GM13977 (cell line): ENCODE measurements at places on chromosomes 5 and 9.

DNA sequence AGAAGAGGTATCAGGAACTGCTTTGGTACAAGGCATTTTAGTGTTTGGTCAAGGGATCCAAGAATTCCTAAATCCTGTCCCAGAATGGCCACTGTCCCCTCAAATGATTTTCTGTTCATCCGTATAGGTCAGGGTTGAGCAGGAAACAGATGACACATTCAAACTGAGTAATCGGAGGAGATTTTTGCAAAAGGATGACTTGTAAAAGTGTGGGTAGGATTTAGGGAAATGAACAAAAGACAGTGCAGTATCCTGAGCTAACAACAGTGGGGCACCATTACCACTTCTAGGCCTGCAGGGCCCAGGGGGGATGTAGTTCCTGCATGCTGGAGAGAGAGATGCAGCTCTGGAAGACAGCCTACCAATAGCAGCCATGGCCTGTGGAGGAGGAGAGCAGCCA lies 290.1 kb downstream of the ZSWIM6 start:
- DNase-seq: no peak

DNA sequence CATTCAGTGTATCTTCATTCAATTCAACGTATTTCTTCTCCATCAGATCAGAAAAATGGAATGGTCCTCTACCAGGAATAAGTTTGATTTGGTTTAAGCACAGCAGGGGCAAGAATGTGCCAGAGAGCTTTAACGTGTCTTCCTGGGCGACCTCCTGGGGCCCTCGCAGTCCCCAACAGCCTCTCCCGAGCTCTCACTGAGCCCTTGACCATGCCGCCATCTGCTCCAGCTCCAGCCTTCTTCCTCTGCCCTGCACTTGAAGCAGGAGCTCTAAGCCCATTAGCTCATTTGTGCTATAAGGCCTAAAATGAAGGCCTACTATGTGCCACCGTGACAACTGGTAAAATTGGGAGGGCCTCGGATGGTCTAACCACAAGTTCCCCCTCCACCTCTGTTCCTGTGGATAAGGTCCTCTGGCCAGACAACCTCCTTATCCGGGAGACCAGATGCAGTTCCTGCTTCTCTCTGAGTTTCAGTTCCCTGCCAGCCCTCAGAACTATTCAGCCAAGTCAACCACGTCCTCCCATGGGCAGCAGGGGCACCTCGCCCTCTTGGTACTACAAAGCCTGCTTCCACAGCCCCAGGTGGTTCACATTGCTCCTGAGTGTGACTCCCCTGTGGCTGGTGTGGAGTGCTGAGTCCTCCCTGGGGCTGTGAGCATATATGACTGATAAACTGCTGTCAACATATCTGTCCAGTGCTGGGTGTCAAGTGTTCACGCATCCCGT lies 35.8 kb downstream of the C5orf15 start:
- DNase-seq: no peak

DNA sequence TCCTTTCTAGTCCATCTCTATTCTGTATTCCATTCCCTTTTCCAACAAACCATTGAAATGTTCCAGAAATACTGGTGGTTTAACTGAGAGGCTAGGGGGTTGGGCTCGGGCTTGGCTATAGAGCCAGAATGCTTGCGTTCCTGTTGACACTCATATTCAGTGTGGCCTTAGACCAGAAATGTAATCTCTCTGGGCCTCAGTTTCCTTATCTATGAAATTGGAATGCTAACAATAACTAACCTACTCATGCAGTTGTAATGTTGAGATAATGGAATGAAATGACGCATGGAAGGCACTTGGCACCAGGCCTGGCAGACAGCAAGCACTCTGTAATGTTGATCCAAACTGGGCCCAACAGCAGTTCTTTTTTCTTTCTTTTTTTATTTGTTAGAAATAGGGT lies 26.8 kb downstream of the JADE2 start:
- DNase-seq: no peak

DNA sequence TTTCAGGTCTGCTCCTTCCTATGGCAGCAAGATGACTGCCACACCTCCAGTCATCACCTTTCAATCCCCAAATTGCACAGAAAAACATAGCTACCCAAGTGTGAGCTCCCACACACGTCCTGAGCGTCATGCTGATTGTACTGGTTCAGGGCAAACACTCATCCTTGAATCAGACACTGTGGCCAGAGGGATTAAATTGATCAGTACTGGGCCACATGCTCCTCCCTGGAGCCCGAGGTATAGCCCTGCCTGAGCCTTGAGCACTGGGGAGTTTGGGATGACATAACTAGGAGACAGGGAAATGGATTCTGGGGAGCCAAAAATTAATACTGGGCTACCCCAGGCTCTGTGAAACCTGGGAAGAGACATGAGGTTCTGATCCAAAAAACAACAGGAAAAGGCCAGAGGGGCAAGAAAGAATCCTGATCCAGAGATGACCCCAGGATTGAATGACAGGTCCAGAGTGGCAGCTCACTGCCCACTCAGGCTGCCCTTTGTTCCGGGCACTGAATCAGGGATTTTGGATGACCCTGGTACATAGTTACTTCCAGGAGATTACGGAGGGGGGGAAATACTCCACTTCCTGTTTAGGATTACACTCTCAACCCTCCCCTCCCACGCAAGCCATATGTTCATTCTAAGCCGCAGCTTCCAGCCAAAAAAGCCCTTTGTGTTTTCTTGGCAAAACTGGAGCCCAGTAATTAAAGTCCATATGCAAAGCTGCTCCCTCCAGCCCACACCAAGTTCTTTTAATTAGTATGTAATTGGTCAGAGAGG lies 141.6 kb upstream of the SPRY4 start:
- no peak for DNase-seq

GRCh38 chr5:55636683-55637082 lies 75.4 kb downstream of the SLC38A9 start:
- DNase-seq: no peak

- DNase-seq: no peak
Measured at GRCh38 chr9:19903076-19903475, 114.2 kb upstream of the SLC24A2 start.

GRCh38 chr5:133995341-133995740 lies 9.4 kb downstream of the VDAC1 start:
- DNase-seq: no peak

GRCh38 chr5:14179446-14179845 lies 36.3 kb downstream of the TRIO start:
- no peak for DNase-seq

GRCh38 chr5:67152400-67152799 lies 44.2 kb downstream of the CD180 start:
- DNase-seq: no peak
